ENCODE measurements at places on chromosomes 7 and 10.

- no peak for DNase-seq
Observed at GRCh38 chr10:114683593-114683992, 25.5 kb upstream of the ABLIM1 start.

GRCh38 chr10:72278668-72279393, 5.1 kb downstream of the DDIT4 start:
- DNase-seq = no peak

GRCh38 chr10:55852900-55853299, 508.2 kb downstream of the ZWINT start:
- DNase-seq = no peak

DNA sequence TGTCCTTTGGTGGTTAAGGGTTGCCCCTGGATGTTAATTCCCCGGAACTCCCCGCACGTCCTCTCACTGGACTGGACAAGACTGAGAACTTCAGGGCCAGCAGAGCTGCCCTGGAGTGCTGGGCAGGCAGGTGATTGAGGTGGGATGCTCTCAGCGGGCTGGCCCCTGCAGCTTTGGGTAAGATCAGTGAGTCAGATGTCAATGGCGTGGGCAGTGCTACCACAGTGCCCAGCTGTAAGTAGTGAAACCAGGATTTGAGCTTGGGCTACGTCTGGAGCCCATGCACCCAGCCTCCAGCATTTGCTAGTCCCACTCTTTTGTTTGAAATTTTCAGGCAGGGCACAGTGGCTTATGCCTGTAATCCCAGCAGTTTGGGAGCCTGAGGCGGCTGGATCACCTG, 6.7 kb upstream of the SEPHS1 start:
- no peak for DNase-seq

DNA sequence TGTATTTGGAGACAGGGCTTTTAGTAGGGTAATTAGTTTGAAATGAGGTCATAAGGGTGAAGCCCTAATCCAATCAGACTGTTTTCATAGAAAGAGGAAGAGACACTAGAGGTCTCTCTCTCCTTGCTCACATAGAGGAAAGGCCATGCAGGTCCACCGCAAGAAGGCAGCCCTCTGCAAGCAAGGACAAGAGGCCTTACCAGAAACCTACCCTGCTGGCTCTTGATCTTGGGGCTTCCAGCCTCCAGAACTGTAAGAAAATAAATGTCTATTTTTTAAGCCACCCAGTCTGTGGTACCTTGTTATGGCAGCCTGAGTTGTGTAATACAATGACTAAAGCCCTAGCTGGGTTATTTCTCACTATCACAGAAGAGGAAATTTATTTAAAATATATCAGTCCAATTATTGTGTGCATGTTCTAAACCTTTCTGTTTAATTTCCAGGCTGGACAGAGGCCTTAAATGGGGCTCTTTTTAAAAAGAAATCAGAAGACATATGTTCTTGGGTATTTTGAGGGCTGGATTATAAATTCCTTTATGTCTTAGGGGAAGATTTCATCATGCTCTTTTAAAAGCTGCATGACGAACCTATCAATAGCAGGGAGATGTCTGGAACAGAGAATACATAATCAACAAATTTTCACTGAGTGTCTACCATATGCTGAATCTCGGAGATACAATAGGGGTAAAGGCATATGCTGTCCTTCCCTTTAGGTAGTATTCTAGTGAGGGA, 12.9 kb upstream of the TMEM26 start:
- no peak for DNase-seq

- no peak for DNase-seq
Observed at GRCh38 chr10:104350127-104350635, 3.5 kb upstream of the CFAP58 start.

- no peak for DNase-seq
Observed at GRCh38 chr10:70378122-70378521, 4.3 kb downstream of the LRRC20 start.

- no peak for DNase-seq
Observed at GRCh38 chr10:89891006-89891535, 189.7 kb downstream of the KIF20B start.

GRCh38 chr7:129334473-129334872, 99.8 kb upstream of the STRIP2 start:
- DNase-seq = no peak

Measured in activated naive CD4-positive, alpha-beta T cell treated with anti-CD3 and anti-CD28 coated beads, Interleukin-2, amount 50 U/mL, for 72 hours (primary cell).